Activated naive CD4-positive, alpha-beta T cell treated with anti-CD3 and anti-CD28 coated beads, Interleukin-2, amount 10 ng/mL, durations not matched to agents 7 days and 5 days (primary cell): ENCODE measurements at places on chromosomes 11 and 22.

DNA sequence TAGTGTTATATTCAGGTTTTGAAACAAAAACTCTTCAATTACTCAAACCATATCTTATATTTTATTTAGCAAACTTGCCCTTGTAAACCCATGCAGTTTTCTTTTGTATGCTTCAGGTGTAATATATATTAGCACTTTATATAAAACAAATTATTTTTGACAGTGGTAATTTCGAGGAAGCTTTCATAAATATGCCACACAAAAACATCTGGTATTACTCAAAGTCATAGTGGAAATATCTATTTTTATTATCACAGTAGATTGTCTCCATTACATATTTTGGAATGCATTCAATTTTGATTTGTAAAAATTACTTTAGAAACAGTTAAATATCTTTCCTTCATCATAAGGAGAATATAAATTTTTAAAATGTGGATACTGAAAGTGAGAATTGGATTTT lies 89.1 kb upstream of the FIBIN start:
- DNase-seq, result no peak

DNA sequence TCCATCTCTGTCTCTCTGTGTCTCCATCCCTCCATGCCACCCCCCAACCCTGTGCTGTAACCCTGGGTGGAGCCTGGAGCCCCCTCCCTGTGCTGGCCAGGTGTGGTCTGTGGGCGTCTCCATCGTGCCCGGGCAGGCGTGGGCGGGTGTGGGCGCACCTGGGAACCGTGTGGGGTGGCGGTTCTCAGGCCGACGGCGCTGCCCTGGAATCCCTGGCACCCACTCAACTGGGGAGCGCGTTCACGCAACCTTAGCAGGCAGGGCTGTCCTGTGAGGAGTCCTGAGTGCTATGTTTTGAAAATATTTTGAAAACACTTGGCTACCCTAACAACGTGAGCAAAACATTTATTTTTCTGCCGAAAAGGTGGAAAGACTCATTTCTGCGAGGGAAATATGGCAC lies 4.7 kb downstream of the TNNT3 start:
- DNase-seq, result no peak

- DNase-seq, result no peak
These were observed 331.3 kb downstream of the TBC1D22A start for GRCh38 chr22:47093720-47094119.

DNA sequence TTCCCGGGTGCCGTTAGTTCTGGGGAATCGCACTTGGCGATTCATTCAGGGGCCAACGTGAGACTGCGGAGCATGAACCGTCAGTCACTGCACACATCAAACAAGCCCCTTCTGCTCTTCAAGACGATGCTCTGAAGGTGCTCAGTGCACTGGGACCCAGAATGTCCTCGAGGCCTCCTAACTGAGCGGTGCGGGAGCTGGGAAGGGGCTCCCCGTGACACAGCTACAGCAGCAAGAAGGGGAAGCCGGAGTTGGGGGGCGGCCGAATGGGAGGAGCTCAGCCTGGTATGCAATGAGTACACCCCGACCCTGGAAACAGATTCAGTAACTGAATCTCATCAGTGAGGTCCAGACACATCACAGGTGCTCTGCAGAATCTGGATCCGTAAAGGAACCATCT lies 150.8 kb downstream of the SHANK2 start:
- DNase-seq, result no peak

GRCh38 chr11:95283650-95284049 lies 52.6 kb upstream of the SESN3 start:
- no peak for DNase-seq

DNA sequence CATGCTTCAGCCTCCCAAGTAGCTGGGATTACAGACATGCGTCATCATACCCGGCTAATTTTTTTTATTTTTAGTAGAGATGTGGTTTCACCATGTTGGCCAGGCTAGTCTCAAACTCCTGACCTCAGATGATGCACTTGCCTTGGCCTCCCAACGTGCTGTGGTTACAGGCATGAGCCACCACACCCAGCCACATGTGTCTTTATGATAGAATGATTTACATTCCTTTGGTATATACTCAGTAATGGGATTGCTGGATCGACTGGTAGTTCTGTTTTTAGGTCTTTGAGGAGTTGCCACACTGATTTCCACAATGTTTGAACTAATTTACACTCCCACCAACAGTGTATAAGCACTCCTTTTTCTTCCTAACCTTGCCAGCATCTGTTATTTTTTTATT lies 276.2 kb downstream of the METTL15 start:
- no peak for DNase-seq

DNA sequence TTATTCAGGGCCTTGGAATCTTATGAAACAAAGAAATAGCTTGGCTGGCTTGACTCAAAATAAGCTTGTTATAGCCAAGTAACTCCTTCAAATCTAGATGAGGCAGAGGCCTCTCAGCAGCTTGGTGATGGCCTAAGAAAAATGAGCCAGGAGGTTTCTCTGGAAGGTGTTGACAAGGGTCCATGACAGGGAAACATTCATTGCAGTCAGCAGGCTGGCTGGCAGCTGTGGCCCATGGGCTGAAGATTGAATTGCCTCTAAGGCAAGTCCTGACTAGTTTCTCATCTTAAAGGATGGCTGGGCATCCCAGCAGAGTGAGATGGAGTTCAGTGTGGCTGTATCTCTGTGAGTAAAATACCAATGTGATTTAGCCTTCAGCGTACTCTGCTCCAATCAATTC lies 441.0 kb downstream of the NELL1 start:
- no peak for DNase-seq
